Spinal cord (tissue), 10 donors: ENCODE measurements at places on chromosomes 12 and 14. TPM values are rescaled to one million over a fixed set of nuclear protein-coding genes. Genes with fewer than 3 reads are reported as not detected.

DNA sequence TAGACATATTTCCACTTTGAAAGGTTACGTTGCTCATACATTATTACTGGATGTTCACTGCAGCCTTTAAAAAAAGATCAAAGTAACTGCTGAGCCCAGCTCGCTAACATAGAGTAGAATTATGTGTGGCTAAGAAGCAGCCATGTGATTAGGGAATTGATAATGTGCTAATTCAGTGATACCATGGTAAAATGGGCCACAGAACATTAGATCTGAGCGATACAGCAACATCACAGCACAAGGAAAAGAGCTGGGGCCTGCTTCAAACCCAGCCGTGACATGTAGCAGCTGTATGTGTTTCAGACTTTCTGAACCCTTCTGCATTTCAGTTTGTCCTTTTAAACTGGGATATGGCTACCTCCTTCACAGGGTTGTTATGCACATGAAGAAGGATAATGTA, 92.3 kb upstream of the LMNTD1 start:
- no peak for DNase-seq

DNA sequence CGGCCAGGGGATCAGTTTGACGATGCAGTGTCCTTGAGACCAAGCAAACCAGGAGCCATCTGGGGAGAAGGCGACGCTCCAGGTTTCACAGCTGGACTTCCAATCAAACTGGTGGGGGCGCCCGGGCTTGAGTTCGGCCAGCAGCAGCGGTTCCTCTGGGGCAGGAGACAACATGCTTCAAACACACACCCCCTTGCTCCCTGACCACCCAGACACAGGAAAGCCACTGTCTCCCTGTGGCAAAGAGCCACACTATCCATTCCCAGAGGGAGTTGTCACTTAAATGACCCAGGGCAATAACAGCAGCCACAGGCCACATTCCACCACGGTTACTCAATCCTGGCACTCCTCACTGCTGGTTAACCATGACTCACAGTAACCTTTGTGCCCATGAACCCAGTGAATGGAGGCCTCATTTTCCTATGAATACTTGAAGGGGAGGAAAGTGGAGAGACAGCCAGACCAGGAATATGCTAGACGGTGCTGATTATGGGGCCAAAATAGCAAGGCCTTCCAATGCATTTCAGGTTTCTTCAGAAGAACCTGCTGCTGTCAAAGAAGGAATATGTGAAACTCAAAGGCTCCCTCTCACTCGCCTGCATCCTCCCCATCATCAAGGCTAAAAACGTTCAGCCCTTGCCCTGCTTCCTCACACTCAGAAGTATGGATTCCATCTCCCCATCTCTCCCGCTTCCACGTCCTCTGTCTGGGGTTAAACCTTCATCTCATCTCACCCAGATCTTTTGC, 8.5 kb downstream of the WSB2 start:
- no peak for DNase-seq

GRCh38 chr14:101032433-101032832, 128.9 kb upstream of the RTL1 start:
- no peak for DNase-seq

DNA sequence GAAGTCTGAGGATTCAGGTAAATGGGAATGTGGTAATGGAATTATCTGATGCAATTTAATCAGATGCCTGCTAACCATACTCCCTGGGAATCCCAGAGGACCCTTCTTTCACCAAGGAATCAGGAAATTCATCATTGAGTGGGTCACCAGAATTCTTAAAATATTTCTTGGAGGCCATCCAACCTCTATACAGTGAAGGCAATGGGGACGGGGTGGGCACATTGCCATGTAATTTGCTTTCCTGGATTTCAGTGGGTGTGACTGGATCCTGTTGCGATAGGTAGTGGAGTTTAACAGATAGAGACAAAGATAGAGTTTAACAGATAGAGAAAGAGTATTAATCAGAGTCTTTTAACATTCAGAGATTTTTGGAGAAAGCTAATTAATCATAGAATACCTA, 394.4 kb downstream of the DAD1 start:
- DNase-seq, result no peak

- DNase-seq, result no peak
Observed at GRCh38 chr12:95368931-95369330, 105.0 kb upstream of the METAP2 start.

DNA sequence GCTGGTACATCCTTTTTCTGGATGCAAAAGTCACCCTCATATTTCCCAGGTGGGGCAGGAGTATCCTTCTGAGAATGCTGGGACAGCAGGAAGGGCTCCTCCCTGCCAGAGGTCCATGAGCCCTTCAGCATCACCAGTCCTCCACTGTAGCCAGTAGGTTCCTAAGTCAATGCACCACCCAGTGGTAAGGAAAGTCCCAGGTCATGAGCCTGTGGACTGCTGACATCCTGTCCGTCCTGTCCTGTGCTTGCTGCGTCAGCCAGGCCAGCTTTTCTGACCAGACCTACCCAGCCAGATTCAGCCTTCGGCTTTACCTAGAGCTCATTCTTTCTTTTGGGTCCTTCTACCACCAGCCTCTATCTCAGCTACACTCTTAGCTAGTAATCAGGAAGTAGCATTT, 23.0 kb upstream of the ACTN1 start:
- no peak for DNase-seq

GRCh38 chr12:108495054-108495453, 20.0 kb upstream of the FICD start:
- DNase-seq, result no peak

DNA sequence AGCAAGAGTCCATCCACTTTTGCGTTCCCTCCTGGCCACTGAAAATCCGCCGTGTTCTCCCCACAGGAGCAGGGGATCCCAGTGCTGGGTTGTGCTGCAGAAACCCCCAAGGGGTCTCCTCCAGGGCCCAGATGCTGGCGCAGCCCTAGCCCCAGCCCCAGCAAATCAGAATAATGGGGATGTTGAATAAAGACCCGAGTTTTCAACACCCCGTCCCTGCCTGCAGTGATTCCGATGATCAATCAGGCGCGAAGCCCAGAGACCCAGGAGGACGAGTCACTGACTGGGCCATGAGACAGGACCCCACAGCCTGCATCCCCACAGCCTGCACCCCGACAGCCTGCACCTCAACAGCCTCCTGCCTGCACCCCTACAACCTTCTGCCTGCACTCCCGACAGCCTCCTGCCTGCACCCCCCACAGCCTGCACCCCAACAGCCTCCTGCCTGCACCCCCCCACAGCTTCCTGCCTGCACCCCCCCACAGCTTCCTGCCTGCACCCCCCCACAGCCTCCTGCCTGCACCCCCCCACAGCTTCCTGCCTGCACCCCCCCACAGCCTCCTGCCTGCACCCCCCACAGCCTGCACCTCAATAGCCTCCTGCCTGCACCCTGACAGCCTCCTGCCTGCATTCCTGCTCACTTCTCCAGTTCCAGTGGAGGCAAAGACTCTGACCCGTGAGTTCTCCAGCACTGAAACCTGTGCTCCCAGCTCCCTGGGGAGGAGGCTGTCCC, 37.2 kb downstream of the TNFAIP2 start:
- DNase-seq, result no peak

DNA sequence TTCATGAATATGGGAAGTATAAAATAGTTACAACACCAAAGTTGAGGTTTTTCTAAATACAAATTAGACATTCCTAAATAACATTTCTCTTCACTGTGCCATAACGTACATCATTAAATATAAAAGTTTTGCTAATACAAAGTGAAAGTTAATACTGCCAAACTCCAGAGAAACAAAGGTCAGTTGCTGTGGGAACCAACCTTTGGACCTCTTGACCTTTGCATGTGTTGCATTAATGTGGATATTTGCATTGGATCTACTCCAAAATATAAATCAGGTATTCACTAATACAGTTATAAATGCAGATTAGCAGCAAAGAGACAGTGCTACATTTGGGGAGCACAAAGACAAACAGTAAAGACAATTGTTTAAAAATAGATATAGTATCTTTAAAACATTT, 366.0 kb upstream of the USP15 start:
- DNase-seq, result no peak

- DNase-seq, result no peak
Observed at GRCh38 chr14:30340495-30340894, 218.5 kb upstream of the G2E3 start.

- DNase-seq, result no peak
Observed at GRCh38 chr12:117042862-117043261, 56.4 kb downstream of the TESC start.

DNA sequence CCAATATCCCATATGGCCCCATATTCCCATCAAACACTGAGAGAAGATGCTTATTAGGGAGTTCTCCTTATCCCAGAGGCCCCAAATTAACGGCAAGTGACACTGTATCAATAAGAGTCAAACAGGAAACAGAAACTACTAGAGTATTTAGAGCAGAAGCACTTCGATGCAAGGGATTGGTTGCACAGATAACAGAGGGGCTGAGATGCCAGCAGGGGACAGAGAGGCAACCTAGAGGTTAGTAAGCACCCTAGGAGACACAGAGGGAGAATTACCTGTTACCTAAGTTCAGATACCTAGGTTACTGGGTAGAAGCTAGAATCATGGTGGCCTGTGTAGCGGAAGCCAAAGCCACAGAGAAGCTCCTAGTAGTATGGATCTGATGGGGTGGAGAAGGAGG, 2.9 kb downstream of the HEBP1 start:
- DNase-seq, result no peak

GRCh38 chr12:65656891-65657351, 167.4 kb upstream of the HMGA2 start:
- DNase-seq, result no peak

DNA sequence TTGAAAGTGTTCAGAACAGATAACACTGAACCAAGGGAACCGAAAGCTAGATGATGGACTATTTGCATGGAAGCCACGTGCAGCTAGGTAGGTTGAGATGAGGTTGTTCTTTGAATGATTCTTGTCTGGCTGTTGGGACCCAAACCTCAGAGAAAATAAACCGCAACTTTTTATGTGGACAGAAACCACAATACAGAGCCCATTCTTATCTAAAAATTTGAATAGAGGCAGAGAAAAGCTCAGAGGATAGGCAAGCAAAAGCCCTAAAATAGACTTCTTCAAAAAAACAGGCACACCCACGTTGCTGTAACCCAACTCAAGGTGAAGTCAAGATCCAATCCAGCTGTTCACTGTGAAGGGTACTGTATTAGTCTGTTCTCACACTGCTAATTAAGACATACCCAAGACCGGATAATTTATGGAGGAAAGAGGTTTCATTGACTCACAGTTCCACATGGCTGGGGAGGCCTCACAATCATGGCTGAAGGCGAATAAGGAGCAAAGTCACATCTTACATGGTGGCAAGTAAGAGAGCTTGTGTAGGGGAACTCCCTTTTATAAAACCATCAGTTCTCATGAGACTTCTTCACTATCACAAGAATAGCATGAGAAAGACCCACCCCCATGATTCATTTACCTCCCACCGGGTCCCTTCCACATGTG, 353.8 kb downstream of the AACS start:
- no peak for DNase-seq

- DNase-seq, result no peak
Observed at GRCh38 chr14:67392123-67392522, 19.8 kb downstream of the PLEK2 start.

- peak; percentile 26 for DNase-seq
Observed at GRCh38 chr14:62691647-62692489, 353.4 kb downstream of the KCNH5 start.

- no peak for DNase-seq
Observed at GRCh38 chr12:39553476-39553875, 66.1 kb downstream of the ABCD2 start.

GRCh38 chr12:71164568-71165197, 6.9 kb upstream of the TSPAN8 start:
- peak; percentile 55 for DNase-seq

DNA sequence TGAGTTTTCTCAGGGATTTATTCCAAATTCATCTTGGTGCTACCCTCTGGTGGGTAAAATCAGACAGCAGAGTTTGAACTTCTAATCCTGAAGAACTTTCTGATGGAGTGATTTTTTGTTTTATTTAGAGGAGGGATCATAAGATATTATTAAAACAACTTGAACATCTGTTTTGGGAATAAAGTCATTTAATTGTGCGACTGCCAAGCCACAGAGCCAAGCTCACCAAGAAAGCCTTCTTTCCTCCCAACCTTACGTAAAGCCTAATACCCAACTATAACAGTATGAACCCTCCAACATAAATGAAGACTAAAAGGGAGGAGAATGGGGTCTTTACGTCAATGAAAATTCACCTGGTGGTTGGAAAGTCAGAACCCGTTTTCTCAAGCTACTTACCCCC, 205.5 kb upstream of the IGF1 start:
- no peak for DNase-seq

DNA sequence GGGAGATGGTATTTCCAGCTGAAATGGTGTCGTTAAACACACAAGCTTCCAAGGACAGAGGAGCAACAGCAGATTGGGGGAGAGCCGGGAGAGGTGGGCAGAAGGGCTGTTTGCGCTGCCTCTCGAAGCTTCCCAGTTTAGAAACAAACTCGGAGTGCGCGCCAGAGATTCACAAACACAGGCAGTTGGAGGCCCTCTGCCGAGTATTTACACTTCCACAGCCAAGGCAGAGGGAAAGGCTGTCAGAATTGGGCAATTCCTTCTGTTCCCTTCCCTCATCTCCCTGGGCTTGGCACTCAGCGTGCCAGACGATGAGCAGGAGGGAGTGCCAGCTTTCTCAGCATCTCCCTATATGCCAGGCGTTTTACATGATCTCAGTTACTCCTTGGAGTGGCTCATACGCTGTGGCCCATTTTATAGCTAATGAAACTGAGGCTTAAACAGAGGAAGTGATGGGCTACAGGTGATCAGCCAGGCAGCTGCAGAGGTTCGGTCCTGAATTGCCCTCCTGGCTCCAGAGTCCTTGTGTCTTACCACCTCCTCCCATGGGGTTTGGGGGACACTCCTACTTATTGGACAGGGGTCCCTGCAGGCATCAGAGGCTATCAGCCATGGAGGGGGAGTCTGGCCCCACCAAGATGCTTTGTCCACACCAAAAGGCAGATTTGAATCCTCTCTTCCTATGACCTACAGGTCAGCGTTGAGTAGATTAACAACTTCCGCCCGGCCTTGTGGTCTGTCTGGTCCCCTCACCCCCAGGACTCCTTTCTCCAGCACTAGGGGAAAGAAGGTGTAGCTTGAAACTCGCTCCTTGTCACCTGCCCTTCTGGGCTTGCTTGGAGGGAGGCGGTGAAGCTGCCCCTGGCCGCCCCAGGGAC, 3.1 kb downstream of the FAM222A start:
- no peak for DNase-seq

GRCh38 chr12:81888961-81889360, 129.8 kb upstream of the PPFIA2 start:
- DNase-seq, result no peak

The LRP1-AS gene
- not detected for total RNA-seq

The AVPR1A gene
- 10.5 TPM for total RNA-seq

The PLCZ1 gene
- 0.40 TPM for total RNA-seq

The NIN gene
- 46.9 TPM for total RNA-seq

The RD3L gene
- not detected for total RNA-seq

The VIPAS39 gene
- 27.9 TPM for total RNA-seq

The CTSG gene
- 23.0 TPM for total RNA-seq

The CD9 gene
- 139 TPM for total RNA-seq

The PRR4 gene
- 3.5 TPM for total RNA-seq

The SMOC1 gene
- total RNA-seq, result 53.6 TPM

The MSI1 gene
- 4.3 TPM for total RNA-seq

The SYT10 gene
- 1.9 TPM for total RNA-seq
